ENCODE measurements at places on chromosomes 16 and 17.

GRCh38 chr17:59436900-59437299, 105.4 kb downstream of the YPEL2 start:
- DNase-seq, result no peak

GRCh38 chr17:32490101-32490482, 3.3 kb downstream of the CDK5R1 start:
- no peak for DNase-seq

DNA sequence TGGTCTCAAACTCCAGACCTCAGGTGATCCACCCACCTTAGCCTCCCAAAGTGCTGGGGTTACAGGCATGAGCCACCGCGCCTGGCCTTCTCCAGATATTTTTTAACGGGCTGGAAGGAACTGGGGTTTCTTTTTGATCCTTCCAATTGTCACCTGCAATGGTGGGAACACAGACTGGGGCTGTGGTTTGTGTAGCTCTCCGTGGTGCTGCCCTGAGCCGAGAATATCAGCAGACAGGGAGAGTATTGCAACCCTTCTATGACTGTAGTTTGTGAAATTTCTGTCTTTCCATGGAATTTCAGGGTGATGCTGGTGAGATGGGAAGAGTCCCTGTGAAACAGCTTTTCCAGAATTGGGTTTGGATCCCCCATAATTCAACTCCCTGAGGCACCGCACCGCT, 263.5 kb downstream of the ENGASE start:
- DNase-seq, result no peak

DNA sequence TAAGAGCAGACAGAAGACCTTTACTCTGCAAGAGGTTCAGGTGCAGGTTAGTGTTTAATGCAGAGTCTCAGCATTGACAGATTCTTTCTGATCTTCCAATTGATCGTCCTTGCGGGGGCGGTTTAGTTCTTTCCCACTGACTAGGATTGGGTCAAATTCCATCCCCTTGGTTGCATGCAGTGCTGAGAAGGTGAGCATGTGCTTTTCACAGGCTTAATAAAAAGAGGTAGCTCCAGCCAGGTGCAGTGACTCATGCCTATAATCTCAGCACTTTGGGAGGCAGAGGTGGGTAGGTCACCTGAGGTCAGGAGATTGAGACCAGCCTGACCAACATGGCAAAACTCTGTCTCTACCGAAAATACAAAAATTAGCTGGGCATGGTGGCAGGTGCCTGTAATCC, 7.5 kb upstream of the ITGAD start:
- no peak for DNase-seq

DNA sequence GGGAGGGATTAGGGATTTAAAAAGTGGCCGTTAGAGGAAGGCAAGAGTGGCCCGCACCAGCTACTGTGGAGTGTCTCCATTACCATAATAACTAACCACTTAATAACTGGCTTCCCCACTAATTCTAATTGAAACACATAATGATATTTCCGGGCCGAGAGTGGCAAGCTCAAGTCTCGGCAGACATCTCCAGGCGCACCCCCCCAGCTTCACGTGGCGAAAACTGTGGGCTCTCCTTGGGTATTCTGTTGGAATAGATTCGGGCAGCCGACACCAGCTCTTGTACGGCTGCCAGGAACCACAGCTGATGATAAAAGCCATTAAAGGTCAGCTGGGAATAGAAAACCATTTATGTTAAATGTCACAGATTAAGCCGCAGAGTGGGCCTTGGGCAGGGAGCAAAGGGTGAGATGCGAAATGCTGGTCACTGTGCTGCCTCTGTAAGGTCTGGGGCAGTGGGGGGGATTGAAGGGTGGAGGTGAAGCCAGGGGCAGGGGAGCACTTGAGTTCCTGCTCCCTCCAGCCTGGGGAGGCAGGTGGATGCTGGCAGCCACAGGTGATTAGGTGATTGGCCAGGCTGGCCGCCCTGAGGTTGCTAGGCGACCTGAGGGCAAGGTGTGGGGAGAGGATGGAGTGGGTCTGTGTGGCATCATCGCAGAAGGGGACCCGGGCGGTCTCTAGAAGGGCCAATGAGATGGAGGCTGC, 115.6 kb upstream of the SDK2 start:
- no peak for DNase-seq

- no peak for DNase-seq
These were observed 36.1 kb upstream of the COX10 start for GRCh38 chr17:14033166-14033565.

DNA sequence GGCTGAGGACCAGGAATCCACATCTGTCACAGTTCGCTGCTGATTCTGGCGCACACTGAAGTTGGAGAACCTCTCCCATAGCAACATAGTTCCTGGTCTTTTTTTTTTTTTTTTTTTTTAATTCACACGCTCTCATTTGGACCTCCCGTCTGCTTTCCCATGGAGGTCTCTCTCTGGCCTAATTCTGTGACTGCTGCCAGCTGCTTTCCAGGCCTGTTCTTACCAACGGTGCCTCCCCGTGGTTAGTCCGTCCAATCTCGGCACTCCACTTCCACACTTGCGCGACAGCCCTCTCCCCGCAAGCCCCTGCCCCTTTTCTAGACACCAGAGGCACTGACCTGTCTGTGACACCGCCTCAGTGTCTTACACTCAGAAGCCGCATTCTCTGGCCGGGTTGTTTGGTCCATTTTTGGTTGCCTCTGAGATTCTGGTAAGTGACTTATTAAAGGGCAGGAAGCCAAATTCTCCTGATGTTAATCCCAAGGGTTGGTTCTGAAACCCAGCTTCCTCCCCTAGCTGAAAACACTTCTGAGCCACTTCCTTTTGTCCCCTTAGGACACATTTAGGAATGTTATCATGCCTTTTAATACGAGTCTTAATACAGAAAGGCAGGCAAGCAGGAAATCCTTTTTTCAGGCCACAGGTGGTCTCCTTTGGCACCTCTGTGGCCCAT, 1.1 kb upstream of the AKTIP start:
- DNase-seq, result no peak

DNA sequence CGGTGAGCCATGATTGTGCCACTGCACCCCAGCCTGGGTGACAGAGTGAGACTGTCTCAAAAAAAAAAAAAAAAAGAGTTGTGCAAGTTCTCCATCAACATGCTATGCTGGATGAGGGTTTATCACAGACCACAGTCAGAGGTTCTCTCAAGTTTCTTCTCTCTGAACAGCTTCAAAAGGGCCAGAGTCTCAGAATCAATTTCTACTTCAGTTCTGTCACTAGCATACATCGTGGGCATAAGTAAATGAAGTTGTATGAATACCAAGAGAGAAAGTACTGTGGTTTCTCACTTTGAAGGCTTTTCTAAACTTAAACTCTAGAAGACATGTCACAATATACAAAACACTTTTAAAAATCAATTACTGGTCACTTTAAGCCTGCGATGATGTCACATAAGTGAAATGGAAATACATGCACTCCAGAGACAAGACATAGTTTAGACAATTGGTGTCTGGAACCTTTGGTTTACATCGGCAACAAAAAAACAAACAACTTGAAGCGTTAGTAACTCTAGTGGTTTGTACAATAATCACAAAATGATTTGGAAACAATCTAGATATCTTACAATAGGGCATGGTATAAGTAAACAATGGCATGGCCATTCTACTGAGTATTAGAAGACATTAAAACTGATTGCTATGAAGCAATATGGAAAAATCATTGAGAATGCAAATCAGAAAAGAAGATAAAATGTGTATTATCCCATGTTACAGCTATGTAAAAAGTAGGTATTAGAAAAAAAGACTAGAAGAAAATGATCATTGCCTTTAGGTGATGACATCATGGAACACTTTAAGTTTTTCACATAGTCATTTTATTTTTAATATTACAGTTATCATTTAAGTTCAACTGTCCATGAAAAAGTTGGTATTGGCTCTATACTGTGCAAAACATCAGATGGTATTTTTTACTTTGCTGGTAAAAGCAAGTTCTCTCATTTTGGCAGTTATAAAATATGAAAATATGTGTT, 232.3 kb downstream of the ZFHX3 start:
- DNase-seq, result no peak

- no peak for DNase-seq
These were observed 11.7 kb downstream of the ATPAF2 start for GRCh38 chr17:18027280-18027679.

DNA sequence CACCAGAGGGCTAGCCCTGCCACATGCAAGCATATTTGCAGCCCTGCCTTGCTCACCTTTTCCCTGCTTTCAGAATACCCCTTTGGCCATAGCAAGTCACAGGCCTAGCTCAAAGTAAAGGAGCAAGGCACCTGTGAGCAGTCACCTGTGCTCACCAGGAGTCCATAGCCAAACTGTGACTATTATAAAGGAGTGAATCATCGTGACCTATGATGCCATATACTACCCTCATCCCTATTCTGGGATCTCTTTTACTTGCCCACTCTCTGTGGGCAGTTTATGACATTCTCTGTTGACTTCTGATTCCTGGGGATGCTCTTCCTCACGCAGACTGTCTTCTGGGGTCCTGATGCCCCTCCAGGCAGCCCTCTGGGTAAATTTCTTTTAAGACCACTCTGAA, 200.5 kb upstream of the NLRP1 start:
- no peak for DNase-seq

GRCh38 chr17:1323336-1323735, 43.9 kb downstream of the TRARG1 start:
- no peak for DNase-seq

DNA sequence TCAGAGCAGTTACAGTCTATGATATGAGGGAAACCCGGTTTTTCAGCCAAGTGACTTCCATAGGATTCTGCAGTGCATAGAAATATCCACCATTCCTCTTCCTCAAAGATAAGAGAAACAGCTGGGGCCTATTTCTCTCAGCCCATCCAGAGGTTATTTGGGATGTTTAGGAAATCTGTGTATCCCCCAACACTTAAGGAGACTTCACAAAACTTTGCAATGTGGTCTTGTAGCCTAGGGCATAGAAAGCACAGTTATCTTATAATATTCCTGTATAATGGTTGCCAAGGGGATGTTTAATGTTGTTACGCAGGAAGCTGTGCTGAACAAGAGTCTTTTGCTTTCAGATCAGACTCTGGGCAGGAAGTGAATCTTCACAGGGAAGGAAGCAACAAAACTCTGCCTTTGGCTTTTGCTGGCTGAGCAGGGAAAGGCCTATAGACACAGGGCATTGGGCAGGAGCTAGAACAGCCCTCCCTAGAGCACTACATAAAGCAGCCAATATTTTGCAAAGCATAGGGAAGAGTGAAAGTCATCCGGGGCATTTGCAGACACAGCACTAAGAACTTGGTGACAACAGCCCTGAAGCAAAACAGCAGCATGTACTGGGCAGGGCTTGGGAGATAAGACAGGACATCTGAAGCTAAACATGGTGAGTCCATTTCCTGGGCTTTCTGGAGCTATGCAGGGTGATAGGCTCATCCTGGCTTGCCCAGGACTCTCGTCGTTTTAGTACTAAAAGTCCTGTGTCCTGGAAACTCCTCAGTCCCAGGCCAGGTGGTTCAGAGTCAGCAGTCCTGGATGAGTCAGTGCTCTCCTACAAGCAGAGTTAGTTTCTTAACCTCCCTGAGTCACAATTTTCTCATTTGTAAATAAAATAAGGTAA, 18.7 kb upstream of the BEAN1 start:
- no peak for DNase-seq

GRCh38 chr17:29145289-29146073, 34.7 kb downstream of the MYO18A start:
- DNase-seq, result peak; percentile 38

GRCh38 chr16:64540434-64540833, 581.4 kb downstream of the CDH11 start:
- DNase-seq, result no peak

DNA sequence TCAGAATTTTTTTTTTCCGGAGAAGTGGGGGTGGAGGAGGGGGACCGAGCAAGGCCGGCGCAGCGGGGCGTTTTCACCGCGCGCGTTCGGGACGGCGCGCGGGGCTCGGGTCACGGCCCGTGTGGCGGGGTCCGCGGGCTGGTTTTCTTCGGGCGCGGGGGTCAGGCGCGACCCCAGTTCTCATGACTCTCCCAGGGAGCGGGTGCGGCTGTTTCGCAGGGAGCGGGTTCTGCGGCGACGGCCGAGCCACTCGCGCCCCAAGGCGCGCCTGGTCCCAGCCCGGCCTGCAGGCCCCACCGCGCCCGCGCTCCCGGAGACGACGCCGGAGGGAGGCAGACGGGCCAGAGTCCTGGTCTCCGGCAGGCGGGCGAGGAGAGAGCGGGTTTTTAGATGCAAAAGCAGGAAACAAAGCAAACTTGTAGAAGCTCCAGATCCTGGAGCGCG, 1.0 kb downstream of the BAHCC1 start:
- DNase-seq, result no peak

- DNase-seq, result no peak
These were observed at the start of gene CCL8 for GRCh38 chr17:34319039-34319483. CCL8 (plus strand) TSS chr17:34319435; CDS start chr17:34319502, 67 bp downstream.

DNA sequence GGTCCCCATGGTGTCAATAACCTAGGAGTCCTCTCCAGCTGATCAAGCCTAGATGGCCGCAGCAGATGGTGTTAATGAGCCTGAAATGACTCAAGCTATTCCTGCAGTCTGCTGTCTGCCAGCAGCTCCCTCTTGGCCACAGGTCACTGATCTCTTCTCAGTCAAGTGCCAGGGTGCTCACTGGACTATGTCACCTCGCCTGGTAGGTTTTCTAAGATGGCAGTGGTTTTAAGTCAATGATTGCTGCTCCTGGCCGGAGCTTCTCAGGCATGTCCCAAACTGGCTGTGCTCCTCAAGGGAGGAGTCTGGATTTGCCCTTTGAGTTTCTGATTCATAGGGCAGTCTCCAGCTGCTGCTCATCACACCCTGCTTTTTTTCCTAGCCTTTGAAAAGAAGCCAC, 58.6 kb upstream of the SHISA6 start:
- no peak for DNase-seq

GRCh38 chr17:2396568-2397246, 4.2 kb downstream of the MNT start:
- DNase-seq, result no peak

- no peak for DNase-seq
These were observed 2.1 kb downstream of the PRKCA start for GRCh38 chr17:66304304-66305174.

GRCh38 chr17:67833946-67834631, 8.8 kb downstream of the BPTF start:
- no peak for DNase-seq

Measured in stimulated activated CD4-positive, alpha-beta T cell treated with anti-CD3 and anti-CD28 coated beads, Interleukin-1b, Interleukin-23, amount 100 ng/mL, for 1 hour (primary cell).